NCI-H2171 treated with DMSO at 0.1 percent for 48 hours (cell line): ENCODE measurements at places on chromosomes 7 and 10.
A peak's percentile ranks its signal among the peaks of the same experiment; 100 is the strongest.

- DNase-seq = no peak
These were observed 166.2 kb upstream of the FZD8 start for GRCh38 chr10:35808344-35808743.

DNA sequence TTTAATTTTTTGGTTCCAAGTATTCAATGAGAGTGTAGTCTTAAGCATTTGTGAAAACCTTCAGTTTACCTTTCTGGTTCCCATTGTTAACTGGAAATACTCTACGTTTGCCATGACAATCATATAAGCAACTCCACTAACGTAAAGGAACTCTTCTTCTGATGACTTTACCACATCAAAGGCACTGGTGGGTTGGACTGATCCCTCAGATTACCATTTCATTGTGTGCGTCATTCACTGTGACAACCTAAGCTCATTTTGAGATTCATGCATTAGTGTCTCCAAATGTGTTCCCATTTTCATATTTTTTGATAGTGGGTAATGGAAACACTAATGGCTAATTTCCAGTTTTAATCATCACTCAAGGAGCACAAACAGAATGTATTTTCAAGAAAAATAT is 119.9 kb upstream of the COL1A2 start:
- DNase-seq = no peak

- peak; percentile 15 for DNase-seq
These were observed 106.5 kb downstream of the HTR7 start for GRCh38 chr10:90751107-90751997.

DNA sequence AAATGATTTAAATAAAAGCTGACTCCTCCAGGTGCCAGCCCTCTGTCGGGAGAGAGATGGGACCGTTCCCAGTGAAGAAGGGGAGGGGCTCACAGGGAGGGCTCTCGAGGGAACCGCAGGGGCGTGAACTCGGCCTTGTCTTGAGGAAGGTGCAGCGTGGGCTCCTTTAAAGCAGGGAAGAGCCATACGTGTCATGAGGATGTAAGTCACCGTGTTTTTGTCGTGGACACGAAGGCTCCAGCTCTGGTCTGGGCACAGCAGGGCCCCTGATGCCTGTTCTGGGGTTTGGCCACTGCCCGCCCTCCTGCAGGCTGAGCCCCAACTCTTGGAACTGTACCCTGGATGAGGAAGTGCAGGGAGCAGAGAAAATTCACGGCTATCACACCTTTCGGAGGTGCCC is 45.0 kb downstream of the JAKMIP3 start:
- DNase-seq = no peak

GRCh38 chr7:134954197-134955082 is 31.9 kb upstream of the AGBL3 start:
- DNase-seq = peak; percentile 42

- DNase-seq = no peak
These were observed 44.5 kb upstream of the DNAJB6 start for GRCh38 chr7:157292258-157292657.

- peak; percentile 39 for DNase-seq
These were observed 427.6 kb downstream of the PHTF2 start for GRCh38 chr7:78226059-78226719.

DNA sequence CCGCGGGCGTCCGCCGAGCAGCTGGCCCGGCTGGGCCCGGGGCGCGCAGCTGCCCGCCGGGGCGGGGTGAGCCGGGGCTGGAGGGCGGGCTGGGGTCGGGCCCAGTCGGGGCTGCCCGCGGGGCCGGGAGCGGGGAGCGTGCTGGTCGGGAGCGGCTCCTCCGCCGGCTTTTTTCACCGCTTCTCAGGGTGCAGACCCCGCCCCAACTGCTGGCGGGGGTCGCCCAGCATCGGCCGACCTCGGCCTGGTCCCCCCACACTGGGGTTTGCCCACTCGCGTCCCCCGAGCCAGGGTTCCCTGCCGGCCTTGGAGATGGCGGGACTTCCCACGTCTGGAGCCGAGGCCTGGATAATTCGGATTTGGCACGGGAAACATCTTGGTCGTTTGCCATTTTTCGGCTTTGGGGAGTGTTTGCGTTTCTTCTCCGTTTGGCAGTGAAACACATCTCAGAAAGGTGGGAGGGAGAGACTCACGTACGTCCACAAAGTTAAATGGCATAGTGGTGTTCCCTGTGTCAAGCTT is 432 bp downstream of the TMEM248 start:
- DNase-seq = peak; percentile 7

GRCh38 chr7:36911788-36912187 is 187.5 kb upstream of the AOAH start:
- DNase-seq = no peak

DNA sequence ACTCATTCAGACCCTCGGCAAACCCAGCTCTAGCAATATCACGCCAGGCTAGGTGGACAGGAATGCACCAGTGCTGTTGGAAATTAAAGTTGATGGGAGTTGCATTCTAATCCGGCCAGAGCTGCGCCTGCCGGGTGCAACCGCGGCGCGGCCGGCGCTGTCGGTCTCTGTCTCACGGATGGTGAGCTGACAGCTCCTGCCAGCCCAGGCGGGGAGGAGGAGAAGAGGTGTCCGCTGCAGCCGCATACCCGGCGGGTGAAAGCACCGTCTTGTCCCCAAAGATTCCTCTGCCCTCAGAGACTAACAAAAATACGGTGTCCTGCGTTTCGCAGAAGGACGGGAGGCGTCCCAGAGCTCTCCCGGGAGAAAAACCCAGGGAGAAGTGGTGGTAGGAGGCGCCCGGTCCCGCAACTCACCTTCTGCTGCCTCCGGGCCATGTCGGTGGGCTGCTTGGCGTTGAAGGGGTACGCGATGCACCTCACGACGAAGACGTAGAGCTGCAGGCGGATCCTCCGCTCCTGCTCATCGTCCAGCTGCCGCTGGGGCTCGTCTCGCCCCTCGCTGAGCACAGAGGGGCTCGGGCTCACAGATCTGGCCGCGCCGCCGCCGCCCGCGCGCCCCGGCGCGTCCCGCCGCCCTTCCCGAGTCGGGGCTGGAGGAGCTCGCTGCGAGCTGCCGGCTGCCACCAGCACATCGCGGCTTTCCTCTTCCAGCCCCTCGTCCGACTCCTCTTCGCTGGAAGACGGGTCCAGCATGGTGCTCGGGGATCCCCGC is 490 bp downstream of the CADPS2 start:
- peak; percentile 41 for DNase-seq

DNA sequence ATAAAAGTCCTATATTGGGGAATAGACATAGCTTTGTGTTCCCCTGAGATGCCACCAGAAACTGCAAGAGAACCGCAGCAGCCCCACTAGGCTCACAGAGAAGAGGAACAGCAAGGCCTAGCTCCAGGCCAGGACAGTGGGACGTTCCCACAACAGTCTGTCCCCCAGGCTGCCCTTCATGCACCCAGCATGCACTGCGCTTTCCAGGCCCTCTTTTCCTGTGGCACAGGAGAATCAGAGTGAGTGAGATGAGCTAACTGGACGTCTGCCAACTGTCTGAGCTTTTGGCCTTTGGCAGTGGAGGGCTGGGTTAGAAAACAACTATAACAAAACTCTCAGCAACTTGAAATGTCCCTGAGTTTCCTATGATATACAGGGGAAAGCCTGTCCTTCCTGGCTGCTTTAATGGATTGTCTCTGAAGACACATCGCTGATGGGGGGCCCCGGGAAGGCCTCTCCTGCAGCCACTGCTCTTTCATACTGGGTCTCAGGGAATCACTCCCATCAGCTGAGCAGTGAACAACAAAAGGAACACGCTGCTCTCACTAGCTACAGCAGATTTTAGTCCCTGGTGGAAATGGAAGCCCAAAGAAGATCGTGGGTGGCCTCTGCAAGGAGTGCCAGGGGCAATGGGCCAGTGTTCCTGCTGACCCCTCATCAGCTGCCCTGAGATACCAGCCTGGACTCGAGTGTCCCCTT is 53.5 kb downstream of the PODXL start:
- DNase-seq = peak; percentile 37

GRCh38 chr10:50866317-50866716 is 19.1 kb downstream of the A1CF start:
- DNase-seq = no peak

- DNase-seq = peak; percentile 58
These were observed 113.4 kb downstream of the PTPN20 start for GRCh38 chr10:47024399-47025252.

DNA sequence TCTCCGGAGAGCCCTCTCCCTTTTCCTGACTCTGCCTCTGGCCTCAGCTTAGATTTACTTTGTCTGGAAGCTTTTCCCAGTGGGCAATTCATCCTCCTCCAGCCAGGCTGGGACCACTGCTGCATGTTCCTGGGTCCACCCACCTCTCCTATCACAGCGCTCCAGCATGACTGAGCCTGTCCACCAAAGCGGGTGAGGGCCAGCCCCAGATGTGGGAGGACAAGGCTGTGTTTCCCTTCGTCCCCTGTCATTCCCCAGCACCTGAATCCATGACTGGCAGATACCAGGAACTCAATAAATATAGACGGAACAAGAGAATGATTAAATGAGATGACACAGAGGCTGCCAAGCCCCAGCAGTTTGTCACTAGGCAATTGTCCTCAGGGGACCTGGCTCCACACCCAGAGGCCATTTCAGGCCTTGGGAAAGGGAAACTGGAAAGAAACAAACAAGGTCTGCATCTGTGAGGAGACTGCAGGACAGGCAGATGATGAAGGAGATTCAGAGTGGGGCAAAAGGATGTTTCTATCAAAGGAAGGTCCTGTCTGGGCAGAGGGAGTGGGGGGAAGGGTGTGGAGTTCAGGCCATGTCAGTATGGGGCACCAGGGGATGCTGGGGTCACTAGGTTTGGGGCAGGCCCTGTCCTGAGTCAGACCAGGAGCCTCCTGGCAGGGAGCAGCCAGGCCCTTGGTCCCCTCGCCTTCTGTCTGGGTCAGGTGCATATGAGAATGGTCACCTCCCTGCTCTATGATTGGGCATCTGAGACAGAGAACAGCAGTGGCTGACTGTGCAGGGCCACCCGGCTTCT is 576.4 kb downstream of the GRID1 start:
- DNase-seq = no peak

- DNase-seq = no peak
These were observed 974.4 kb downstream of the NXPH1 start for GRCh38 chr7:9407816-9408215.

GRCh38 chr7:16801111-16801542 is 3.7 kb downstream of the AGR2 start:
- DNase-seq = peak; percentile 67

DNA sequence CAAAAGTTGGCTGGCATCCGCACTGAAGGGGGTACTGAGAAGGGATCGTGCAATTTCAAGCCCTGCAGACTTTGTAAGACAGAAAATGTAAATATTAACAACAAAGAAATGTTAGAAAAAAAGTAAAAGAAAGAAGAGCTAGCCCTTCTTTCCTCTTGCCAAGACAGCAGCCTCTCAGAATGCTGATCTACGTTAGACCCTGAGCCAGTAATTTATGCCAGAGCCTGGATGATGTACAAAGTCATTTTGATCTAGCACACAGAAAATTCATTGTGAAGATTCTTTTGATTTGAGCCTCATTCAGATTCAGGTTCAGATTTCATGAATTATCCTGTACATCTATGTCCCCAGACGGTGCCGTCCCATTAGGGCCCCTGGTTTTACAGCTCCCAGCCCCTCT is 105.2 kb downstream of the PRKCQ start:
- no peak for DNase-seq

- DNase-seq = no peak
These were observed 13.2 kb downstream of the PWWP2B start for GRCh38 chr10:132410056-132410778.

DNA sequence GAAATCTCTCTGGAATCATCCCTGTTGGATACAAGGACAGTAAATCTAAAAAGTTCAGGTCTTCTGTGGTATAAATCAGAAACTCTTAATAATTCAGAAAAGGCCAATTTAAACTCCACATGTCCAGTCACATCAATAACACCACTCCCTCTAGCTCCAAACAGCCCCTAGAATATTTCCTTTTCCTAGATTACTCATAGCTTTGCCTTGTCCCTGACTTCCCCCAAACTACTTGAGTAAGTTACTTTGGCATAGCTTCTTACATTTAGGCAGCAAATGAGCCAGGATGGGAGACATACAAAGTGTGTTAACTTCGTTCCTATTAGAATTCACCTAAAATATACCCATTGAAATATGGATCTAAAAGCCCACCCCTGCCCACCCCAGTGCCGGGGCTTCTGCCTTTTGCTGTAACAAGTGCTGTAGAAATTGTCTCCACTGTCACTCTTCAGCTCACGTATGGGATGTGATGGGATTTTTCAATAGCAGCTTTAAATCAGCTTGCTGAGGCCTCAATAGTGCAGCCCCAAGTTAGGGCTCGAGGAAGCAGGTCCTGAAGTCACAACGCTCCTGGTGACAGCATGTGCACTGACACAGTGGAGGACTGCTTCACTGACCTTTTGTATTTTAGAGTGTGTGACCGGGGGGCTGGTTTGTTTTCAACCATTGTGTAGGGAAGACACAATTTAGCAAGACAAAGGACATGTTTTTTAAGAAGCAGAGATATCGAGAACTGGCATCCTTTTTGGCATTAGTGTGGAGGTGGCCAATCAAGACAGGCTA is 218.2 kb upstream of the KMT2E start:
- DNase-seq = no peak

DNA sequence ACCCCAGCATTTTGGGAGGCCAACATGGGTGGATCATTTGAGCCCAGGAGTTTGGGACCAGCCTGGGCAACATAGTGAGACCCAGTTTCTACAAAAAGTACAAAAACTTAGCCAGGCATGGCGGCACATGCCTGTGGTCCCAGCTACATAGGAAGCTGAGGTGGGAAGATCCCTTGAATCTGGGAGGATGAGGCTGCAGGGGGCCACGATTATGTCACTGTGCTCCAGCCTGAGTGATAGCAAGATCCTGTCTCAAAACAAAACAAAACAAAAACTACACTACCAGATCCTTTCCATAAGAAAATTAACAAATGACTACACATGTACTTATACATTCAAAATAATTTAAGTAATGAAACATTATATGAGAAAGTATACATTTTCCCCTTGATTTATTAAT is 116.4 kb upstream of the KLF6 start:
- DNase-seq = no peak

- DNase-seq = no peak
These were observed 48.0 kb downstream of the BRAF start for GRCh38 chr7:140876519-140877248.

DNA sequence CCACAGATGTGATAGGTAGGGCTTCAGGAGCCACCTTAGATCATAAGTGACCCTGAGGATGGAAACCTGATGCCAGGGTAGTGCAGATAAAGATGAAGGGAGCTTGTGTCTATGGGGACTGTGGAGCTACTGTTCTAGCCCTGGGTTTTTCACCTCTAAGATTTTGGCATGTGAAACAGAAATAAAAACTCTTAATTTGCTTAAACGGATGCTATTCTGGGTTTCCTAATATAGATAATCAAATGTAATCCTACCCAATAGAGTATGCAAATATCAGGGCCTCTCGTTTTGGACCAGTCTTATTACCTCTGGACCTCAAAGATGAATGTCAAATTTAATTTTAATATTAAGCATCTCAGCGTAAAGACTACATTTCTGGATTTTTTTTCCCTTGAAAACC is 49.3 kb downstream of the ABCB4 start:
- no peak for DNase-seq

DNA sequence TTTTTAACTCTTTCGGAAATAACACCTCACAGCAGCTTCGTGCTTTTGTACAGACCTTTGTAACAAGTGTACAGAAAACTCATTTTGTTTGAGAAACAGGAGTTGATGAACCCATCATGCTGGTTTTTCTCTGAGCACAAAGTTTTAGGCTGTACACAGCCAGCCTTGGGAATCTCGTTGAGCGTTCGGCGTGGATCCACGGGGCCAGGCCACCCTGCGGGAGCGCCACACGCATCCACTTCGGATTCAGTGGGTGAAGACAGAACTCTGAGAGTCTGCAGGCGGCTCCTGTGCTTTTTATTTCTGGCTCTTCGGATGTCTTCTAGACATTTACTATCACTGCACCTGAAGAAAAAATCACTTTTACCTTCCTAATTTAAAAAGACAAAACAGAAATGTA is 131.2 kb downstream of the SMURF1 start:
- no peak for DNase-seq

- DNase-seq = no peak
These were observed 71.7 kb downstream of the GNAT3 start for GRCh38 chr7:80439894-80440821.
